WTC11 (cell line): ENCODE measurements at places on chromosomes 16 and 17. TPM values are rescaled to one million over a fixed set of nuclear protein-coding genes. Genes with fewer than 3 reads are reported as not detected.

ABCA10 gene
- total RNA-seq: 0.14 TPM in 1 of 3 replicates, not detected in the others

TBC1D3B gene
- 6.3 to 7.9 TPM (median 7.7 TPM) in 3 replicates for total RNA-seq

PRPF8 gene
- 323 to 388 TPM (median 328 TPM) in 3 replicates for total RNA-seq

KRT40 gene
- total RNA-seq: not detected in 3 replicates

TBC1D3C gene
- total RNA-seq: not detected in 3 replicates

KRT12 gene
- total RNA-seq: not detected in 3 replicates

CACNA1G gene
- total RNA-seq: 5.4 to 6.7 TPM (median 6.2 TPM) in 3 replicates

DNA sequence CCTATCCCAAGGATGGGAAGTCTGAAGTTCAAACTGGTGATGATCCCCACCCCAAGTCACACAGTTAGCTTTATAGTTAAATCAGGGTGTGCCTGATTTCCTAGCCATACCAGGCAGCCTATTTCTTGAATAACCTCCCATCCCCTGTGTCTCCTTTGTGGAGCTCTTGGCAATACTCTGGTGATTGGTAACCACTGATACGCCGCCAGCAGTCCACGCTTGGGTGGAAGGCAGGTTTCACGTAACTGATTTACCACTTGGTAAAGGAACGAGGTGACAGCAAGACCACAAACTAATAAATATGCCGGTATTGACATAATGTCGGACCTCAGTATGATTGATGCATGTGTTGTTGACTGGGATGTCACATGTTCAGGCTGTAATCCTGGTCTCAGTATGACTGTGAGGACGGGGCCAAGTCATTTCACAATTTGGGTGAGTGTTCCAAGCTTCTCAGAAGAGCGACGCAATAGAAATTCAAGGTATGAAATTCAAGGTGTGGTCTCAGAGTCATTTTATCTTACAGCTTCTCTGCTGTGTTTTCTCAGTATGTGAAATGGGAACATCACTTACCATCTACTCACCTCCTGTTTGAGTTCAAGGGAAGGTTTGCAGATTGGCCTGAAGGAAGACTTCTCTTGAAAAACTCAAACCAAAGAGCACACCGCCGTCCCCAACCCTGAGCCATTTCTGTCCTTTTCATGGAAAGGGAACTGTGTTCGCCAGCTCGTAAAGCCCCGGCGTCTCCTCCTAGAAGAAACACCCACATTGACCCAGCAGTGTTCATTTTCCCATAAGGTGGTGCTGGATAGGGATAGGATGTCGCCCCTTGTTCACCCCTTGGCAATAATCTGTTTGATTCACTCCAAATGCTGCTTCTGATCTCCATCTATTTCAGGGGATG, 678.9 kb downstream of the WWOX start:
- no peak overlapping the region for H3K27ac ChIP-seq
- peaks cover 10% of the 10 kb centered on the region for H3K4me1 ChIP-seq
- no peaks in the 10 kb centered on the region for H3K36me3 ChIP-seq
- no peak overlapping the region for H3K4me3 ChIP-seq
- no peak for DNase-seq
- no peaks in the 10 kb centered on the region for H3K27me3 ChIP-seq

DNA sequence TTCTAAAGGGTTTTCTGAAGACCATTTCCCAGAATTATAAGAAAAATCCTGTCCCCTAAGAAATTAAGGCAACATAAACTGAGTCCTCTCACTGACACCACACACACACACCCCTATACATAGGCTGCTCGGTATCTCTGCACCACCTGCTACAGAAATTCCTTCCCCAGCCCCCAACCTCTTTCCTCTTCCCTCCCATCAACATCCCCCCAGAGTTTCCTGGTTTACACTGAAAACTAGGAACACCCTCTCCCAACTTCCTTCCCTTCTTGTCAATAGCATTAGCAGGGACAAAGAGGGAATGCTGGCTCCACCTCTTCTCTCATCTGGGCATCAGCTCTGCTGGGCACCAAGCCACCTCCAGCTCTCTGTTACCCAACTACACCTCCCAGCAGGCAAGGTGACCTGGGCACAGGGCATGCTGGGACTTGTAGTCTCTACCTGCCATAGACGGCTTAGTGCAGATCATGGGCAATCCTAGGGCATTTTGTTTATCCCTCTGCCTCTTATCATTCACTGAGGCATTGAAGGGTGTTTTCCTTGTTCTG, 15.7 kb downstream of the CAVIN1 start:
- H3K4me1 ChIP-seq: peaks cover 33% of the 10 kb centered on the region
- peak overlapping the region; percentile 1; the same call in 1 of the 2 replicates for H3K27ac ChIP-seq
- no peaks in the 10 kb centered on the region; the same call in 1 of the 2 replicates for H3K27me3 ChIP-seq
- no peaks in the 10 kb centered on the region for H3K36me3 ChIP-seq

GRCh38 chr17:50182783-50183420, 17.1 kb downstream of the SGCA start:
- DNase-seq: no peak
- no peak overlapping the region for H3K27ac ChIP-seq
- no peak overlapping the region for H3K4me3 ChIP-seq
- peaks cover 14% of the 10 kb centered on the region for H3K36me3 ChIP-seq
- peaks cover 42% of the 10 kb centered on the region for H3K4me1 ChIP-seq
- H3K27me3 ChIP-seq: peaks cover 3% of the 10 kb centered on the region; the same call in 1 of the 2 replicates

GRCh38 chr17:63647936-63648335, 25.7 kb downstream of the MAP3K3 start:
- peaks cover 19% of the 10 kb centered on the region for H3K4me1 ChIP-seq
- no peaks in the 10 kb centered on the region for H3K27me3 ChIP-seq
- H3K4me3 ChIP-seq: no peak overlapping the region; the same call in 1 of the 2 replicates
- peaks cover 6% of the 10 kb centered on the region; the same call in 1 of the 2 replicates for H3K36me3 ChIP-seq

- peak overlapping the region; percentile 11; the same call in 1 of the 2 replicates for H3K27ac ChIP-seq
- no peaks in the 10 kb centered on the region for H3K4me1 ChIP-seq
- DNase-seq: no peak
- H3K27me3 ChIP-seq: no peaks in the 10 kb centered on the region
- no peak overlapping the region for H3K4me3 ChIP-seq
Observed at GRCh38 chr16:47230296-47230695, 86.6 kb upstream of the NETO2 start.

DNA sequence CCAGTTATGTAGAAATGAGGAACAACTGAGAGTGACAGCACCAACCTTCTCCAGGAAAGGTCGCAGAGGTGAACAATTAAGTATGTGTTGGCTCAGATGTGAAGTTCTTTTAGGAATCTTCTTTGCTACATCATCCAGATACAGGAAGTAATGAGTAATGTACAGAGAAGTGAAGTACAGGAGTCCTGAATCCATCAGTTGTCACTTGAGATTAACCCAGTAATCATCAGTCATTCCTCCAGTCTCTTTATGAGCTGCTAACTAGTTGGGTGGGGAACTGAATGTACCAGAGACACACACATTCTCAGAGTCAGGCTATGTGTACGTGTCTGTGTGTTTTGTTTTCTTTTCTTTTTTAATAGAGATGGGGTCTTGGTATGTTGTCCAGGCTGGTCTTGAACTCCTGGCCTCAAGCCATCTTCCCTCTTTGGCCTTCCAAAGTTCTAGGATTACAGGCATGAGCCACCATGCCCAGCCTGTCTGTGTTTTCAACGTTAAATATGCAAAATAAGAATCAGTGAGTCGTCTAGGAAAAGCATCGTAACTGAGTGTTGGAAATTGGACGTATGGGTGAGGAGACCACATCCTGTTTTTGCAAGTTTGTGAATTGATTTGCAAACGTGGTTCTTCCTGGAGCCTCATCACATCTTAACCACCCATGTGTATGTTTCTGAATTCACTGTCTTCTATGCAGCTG, 19.9 kb downstream of the ZNF200 start:
- DNase-seq: no peak
- no peaks in the 10 kb centered on the region for H3K4me1 ChIP-seq
- H3K36me3 ChIP-seq: peaks cover 11% of the 10 kb centered on the region
- H3K27me3 ChIP-seq: peaks cover 51% of the 10 kb centered on the region

DNA sequence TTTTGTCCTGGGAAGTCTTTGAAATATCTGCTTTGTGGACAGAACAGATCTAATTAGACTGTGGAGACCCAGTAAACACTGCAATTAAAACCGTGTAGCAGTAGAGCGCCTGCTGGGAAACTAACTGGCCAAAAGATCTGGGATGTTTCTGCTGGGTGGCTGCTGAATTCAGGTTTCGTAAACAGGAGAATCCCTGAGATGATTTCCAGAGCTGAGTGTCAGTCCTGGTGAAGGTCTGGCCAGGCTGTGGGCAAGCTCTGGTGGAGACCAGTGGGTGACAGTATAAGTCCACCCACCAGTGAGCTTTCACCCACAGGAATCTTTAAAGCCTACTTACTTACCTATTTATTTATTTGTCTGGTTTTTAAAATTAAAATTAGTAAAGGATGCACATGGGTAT, 257.2 kb downstream of the IRF8 start:
- no peak overlapping the region for H3K27ac ChIP-seq
- no peaks in the 10 kb centered on the region for H3K36me3 ChIP-seq
- H3K4me1 ChIP-seq: no peaks in the 10 kb centered on the region
- DNase-seq: no peak

DNA sequence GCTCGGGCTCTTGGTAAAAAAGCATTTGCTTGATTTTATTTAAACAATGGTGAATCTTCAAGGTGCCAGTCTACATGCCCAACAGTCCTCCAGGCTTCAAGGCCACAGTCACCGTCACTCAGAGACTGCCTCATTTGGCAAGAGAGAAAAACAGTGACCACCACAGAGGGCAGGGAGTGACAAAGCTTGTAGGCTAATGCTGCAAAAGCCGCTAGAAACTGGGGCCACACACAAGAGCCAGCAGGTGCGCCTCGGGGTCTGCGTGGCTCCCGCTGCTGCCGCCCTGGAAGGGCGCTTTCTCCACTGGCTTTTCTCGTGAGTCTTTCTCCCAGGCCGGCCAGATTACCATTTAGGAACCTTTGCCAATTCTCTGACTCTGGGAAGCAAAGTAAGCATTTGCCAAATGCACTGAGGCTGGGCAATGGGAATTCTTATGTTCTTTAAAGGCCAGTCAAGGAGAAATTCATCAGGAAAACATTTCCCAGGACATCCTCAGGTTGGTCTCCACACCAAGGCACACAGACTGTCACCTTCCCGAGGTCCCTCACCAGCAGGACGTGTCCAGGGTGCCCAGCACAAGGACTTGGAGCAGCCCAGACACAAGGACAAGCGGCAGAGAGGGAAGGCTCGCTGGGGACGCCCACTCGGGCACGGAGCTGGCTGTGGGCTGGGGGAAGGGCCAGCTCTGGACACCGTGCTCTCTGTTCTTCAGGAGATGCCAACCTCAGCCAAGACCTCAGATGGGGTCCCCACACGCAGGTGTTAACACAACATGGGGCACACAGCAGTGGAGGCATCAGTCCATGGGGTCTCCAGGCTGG, 12.5 kb upstream of the C16orf95 start:
- no peak for DNase-seq
- H3K4me1 ChIP-seq: 0 out of 2 replicates have a peak, but pooled peaks cover 5% of the 10 kb centered on the region
- H3K27ac ChIP-seq: peak overlapping the region; percentile 72
- H3K4me3 ChIP-seq: no peak overlapping the region
- no peaks in the 10 kb centered on the region for H3K27me3 ChIP-seq

- DNase-seq: no peak
- no peak overlapping the region for H3K4me3 ChIP-seq
- no peaks in the 10 kb centered on the region for H3K27me3 ChIP-seq
Observed at GRCh38 chr17:72021417-72022041, 99.3 kb upstream of the SOX9 start.

GRCh38 chr16:54201200-54201599, 85.4 kb downstream of the IRX3 start:
- no peak overlapping the region for H3K4me3 ChIP-seq
- H3K27me3 ChIP-seq: no peaks in the 10 kb centered on the region; the same call in 1 of the 2 replicates
- DNase-seq: no peak

DNA sequence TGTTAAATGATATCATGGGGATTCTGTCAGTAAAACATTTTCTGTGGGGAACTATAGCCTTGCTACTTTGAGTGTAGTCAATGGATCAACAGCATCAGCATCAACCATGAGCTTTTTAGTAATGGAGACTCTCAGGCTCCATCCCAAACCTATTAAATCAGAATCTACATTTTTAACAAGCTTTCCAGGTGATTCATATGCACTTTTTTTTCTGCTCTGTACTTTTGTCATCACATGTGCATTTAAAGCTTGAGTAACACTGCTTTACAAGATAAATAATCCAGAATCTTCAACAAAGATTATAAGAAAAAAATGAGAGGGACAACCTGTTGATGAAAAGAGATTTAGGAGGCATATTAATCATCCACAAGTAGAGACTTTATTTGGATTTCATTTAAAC, 23.5 kb downstream of the NUP93 start:
- peaks cover 49% of the 10 kb centered on the region for H3K36me3 ChIP-seq
- H3K27ac ChIP-seq: no peak overlapping the region
- no peak overlapping the region for H3K4me3 ChIP-seq
- no peak for DNase-seq
- no peaks in the 10 kb centered on the region for H3K27me3 ChIP-seq
- H3K4me1 ChIP-seq: no peaks in the 10 kb centered on the region

DNA sequence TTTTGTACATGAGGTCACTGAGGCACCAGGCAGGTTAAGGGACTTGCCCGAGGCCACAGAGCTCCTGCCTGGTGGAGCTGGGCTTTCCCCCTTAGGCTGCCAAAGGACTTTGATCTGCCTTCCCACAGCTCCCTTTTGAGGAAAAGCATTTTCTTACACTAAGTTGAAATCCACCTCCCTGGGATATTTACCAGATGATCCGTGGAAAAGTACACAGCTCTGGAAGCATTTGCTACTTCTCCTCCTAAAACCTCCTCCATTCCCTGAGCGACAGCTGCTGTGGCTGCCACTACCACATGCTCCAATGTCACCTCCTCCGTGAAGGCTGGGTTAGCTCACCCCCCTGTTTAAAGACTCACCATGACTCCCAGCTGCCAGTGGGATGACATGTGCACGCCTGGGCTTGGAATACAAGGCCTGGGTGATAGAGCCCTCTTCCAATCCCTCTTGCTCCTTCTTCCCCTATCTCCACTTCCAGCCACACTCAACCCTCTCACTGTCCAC, 1.2 kb upstream of the MPRIP start:
- H3K27me3 ChIP-seq: peaks cover 9% of the 10 kb centered on the region; the same call in 1 of the 2 replicates
- H3K36me3 ChIP-seq: peaks cover 1% of the 10 kb centered on the region
- H3K4me3 ChIP-seq: peak overlapping the region; percentile 71

GRCh38 chr17:72294487-72294893, 173.7 kb downstream of the SOX9 start:
- H3K27ac ChIP-seq: no peak overlapping the region
- H3K4me3 ChIP-seq: no peak overlapping the region

DNA sequence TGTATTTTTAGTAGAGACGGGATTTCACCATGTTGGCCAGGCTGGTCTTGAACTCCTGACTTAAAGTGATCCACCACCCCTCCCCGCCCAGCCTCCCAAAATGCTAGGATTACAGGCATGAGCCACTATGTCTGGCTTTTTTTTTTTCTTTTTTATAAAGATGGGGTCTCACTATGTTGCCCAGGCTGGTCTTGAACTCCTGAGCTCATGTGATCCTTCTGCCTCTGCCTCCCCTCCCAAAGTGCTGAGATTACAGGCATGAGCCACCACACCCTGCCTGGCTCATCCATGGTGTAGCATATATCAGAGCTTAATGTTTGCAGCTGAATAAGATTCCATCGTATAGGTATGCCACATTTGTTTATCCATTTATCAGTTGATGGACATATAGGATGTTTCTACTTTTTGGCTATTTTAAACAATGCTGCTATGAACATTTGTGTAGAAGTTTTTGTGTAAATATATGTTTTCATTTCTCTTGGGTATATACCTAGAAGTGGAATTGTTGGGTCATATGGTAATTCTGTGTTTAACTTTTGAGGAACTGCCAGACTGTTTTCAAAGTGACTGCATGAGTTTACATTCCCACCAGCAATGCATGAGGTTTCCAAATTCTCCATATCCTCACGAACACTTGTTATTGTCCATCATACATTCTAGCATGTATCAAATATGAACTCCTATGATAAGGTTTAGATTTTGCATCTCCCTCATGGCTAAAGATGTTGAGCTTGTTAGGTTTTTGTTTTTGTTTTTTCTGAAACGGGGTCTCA, 55.7 kb upstream of the HAS3 start:
- DNase-seq: no peak
- H3K27me3 ChIP-seq: no peaks in the 10 kb centered on the region
- H3K4me3 ChIP-seq: no peak overlapping the region
